Psoas muscle (tissue), 8 donors: ENCODE measurements at places on chromosomes 3 and 15.

- DNase-seq = no peak
Observed at GRCh38 chr3:58038675-58039292, 30.6 kb downstream of the FLNB start.

GRCh38 chr3:53614307-53614706, 119.9 kb downstream of the CACNA1D start:
- DNase-seq = no peak

DNA sequence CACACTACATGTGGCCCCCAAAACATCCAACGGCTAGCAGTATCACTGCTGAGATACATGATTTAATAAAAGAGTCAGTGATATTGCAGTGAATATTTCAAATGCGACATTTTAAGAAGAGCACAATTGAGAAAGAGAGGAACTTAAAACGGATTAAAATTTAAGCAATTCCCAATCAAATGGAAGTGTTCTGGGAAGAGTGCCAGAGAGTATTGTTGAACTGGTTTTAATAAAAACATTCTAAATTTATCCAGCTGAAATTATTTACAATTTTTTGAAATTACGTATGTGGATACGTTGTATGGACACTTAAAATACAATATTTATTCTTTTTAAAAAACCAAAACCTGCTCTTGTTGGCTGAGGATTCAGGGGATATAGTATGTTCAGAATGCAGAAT, 117.7 kb downstream of the C3orf38 start:
- no peak for DNase-seq

DNA sequence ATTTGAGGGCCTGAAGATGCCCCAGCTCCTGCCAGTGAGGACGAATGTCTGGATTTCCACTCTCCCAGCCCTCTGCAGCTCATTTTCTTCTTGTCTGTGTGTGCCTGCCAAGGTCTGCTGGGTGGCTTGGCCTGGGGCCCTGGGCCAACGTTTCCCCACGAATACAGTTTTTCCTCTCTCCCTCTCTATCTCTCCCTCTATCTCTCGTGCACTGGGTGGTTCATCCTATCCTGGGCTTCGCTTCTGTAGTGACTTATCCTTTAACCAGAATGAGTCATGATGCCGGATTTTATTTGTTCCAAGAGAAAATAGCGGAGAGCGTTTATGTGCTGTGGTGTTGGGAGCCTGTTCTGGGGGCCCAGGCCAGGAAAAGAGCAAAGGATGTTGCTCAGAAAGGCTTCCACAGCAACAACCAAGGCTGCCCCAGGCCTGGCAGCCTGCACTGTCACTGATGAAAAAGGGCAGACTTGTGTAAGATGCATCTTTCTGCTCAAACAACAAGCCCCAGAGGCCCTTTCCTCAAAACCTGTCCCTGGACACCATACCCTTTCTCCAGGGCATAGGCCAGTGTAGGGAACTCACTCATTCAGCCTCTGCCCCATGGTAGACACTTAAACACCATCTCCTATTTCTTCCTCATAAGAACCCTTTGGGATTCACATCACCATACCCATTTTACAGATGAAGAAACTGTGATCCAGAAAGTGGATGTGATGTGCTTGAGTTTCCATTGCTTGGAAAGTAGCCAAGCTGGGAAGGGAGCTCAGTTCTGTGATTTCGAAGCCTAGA, 47.3 kb downstream of the ITGA11 start:
- peak; percentile 55 for DNase-seq

DNA sequence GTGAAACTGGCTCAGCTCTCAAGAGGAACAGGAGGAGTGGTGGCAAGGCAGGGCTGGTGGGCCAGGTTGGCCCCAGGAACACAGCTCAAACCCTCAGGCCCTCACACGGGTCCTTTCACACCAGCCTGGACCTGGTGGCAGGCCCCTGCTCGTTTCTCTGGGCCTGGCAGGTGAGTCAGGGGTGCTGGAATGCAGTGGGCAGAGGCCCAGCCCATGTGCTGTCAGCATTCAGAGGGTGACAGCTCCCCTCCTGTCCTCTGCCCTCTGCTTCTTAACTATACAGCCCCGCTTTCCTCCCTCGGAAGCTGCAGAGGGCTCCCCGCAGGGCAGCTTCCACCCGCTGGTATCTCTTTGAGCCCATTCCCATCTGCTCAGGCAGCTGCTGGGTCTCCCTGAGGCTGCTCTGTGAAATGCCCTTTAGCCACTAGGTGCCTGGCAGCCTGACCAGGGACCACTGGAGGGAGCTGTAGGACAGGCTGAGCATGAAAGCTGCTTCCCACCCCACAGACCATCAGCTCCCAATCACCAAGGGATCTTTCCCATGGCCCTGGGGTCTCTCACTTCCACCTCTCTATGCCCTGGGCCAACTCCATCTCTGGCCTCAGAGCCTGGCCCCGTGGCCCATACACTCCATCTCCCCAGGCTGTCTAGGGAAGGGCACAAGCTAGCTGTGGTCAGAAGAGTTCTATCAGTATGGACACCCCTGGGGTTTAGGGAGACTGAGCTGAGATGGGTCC, 24.8 kb downstream of the SHF start:
- peak; percentile 86 for DNase-seq

GRCh38 chr15:69533522-69533921, 80.9 kb downstream of the RPLP1 start:
- DNase-seq = no peak

- no peak for DNase-seq
Observed at GRCh38 chr3:130895690-130896488, 2.0 kb downstream of the ATP2C1 start.

- no peak for DNase-seq
Observed at GRCh38 chr15:76625267-76625666, 279.9 kb downstream of the SCAPER start.

DNA sequence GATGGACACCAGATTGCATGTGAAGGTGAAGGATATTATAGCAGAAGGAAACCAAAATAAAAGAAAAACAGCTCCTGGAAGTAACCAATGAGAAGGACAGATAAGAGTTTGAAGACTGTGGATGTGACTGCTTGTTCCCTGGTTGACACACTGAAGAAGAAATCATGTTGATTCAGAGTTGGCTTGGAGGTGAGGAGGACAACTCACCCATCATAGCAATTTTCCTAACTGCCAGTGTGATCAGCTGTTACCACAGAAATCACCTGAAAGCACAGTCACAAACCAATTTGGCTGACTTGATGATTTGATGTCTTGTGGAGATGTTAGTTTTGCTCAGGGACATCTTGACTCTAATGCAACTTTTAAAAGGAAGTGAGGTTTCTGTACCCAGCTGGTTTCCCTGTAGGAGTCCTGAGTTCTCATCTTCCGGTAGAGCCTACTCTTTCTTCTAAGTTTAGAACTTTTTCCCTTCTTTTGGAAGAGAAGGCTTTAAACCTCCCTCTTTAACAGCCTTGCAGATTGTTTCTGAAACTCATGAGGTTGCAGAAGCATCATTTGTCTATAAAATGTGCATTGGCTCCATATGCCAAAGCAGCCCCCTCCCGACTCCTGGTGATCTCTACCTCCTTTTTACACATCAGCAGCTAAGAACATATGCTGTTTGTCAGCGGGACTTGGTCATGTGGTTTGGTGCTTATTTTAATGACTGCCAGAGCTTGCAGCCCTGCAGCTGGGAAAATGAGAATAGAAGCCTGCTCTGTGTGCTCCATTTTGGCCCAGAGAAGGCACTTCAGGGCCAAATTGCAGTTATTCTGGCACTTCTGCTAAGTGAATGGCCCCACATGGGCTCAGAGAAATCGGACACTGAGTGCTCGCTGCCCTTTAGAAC, 10.3 kb downstream of the ATG7 start:
- peak; percentile 75 for DNase-seq

GRCh38 chr15:58410353-58410752, 21.4 kb upstream of the LIPC start:
- no peak for DNase-seq

- DNase-seq = no peak
Observed at GRCh38 chr15:101490922-101491733, 1.6 kb upstream of the PCSK6 start.

DNA sequence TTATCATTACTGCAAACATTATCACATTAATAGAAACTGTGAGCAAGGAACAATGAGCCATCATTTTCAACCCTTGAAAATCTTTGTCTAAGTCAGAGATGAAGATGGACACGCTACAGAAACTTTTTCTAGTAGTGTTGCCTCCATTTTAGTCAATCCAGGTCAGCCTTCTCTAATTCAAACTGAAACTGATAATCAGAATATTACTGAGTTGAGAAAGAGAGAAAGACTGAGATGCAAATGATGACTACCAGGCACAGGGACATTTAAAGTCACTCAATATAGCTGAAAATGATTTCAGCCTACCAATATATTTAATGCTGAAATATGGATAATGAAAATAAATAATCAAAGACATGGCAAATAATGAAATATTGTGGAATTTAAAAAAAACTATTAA, 261.4 kb downstream of the GBE1 start:
- DNase-seq = no peak

GRCh38 chr3:39193391-39193790, 996 bp upstream of the XIRP1 start:
- peak; percentile 67 for DNase-seq

DNA sequence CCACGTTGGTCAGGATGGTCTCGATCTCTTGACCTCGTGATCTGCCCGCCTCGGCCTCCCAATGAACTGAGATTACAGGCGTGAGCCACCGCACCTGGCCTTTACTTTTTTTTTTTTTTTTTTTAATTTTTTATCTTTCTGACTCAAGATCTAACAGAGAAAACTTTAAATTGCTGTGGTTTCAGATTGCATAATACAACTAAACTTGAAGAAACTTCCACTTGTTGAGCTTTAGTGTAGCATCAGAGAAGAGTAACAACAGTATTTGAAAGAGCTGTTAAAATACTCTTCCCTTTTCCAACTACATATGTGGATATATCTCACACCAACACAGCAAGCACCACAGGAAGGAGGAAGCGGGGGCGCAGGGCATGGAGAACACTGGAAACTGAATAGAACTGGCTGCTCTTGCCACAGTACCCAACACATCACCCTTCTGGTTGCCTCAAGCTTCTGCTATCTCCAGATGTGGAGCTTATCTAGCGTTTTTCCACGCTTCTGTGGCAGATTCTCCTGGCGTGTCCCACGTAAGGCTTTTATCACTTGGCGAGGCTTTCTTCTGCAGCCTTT, 45.4 kb downstream of the MAP6D1 start:
- DNase-seq = no peak

DNA sequence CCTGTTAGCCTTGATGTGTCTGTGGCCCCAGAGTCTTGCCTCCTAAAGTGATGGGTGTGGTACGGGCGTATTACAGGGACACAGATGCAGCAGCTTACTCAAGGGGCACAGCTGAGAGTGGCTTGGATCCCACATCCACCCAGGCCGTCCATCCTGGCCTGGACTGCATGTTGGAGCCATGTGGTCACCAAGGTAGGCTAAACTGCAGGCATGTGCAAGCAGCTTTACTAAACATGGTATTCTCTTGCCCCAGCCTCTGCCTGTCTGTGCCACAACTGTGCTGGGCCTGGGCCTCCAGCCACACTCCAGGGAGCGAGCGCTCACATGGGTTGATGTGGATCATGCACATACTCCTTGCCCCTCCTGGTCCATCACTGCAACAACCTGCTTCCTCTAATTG, 6.1 kb upstream of the GPR62 start:
- no peak for DNase-seq

- no peak for DNase-seq
Observed at GRCh38 chr3:156353563-156353962, 201.4 kb downstream of the SSR3 start.

- DNase-seq = no peak
Observed at GRCh38 chr3:125428216-125428830, 53.2 kb upstream of the ZNF148 start.

GRCh38 chr3:138946663-138947494, at the start of the genes FOXL2 and FOXL2NB:
FOXL2 (minus strand) TSS chr3:138947137; CDS start chr3:138946722, 415 bp downstream.
FOXL2NB (plus strand) TSS chr3:138947217; CDS start chr3:138947365, 148 bp downstream.
- DNase-seq = peak; percentile 56

DNA sequence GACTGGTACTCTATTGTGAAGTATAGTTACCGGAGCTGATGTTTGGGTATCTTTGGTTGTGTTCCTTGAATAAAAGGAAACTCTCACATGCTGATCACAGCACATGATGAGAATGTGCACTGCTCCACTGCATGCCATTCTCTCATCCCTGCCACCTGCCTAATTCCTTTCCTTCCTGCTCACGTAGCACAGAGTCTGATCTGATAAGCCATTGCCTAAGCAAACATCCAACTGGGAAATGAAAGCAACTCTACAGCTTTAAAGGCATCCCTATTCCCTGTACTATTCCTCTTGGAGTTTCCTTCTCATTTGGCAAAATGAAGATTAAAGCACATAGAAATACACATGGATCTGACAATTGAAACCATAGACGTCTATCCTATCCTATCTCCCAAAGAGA, 359.8 kb downstream of the C3orf38 start:
- no peak for DNase-seq

DNA sequence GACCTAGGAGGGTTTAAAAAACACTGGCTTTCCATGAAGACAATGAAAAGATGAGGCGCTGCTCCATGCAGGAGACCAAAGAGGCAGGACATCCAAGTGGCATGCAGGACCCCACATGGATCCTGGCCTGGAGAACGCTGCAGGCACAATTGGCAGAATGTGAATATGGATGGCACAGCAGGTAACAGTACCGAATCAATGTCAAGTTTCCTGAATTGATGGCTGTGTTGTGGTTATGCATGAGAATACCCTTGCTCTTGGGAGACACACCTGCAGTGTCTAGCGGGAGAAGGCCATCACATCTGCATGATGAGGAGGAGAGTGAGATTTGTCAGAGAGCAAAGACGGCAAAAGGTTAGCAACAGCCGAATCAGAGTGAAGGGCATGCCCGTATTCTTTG, 74.3 kb upstream of the SEC13 start:
- no peak for DNase-seq

DNA sequence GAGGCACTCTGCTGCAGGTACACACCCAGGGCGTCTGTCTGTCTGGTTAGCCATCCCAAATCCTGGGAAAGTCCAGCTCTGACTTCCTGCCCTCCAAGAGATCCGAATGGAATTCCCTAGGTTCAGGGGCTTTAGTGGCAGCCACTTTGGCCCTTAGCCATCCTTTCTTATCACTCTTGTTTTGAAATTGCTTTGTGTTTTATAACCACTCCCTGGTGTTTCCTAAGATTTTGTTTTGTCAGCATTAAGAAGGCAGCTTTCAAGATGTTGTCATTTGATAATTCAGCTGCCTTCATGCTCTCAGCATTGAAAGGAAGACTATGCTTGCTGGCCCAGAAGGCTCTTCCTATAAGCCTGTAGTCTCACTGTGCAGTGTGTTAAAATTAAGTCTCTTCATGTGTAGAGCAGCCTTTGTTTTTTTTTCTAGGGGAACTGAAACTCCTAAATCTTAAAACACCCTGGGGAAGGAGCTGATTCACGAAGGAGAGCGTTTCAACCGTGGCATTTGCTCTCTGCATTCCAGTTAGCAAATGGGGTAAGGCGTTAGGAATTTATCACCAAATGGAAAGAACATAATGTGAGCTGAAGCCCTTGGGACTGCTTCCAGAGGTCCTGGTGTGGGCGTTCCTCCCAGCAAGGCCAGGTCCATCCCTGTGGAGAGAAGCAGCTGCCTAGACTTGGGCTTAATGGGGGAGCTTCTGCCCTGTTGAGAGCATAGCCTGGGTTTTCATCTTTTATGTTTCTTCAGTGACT, 14.2 kb upstream of the CLEC3B start:
- DNase-seq = peak; percentile 84

- DNase-seq = peak; percentile 83
Observed at GRCh38 chr3:179451265-179452175, at the start of gene GNB4. GNB4 (minus strand) TSS chr3:179451470; CDS start chr3:179426200, 25,270 bp downstream.
